ENCODE measurements at places on chromosomes 12 and 14.

- DNase-seq = no peak
Measured at GRCh38 chr12:9406564-9407424, 198.6 kb upstream of the PZP start.

GRCh38 chr12:13547283-13547682 lies 350.8 kb downstream of the EMP1 start:
- DNase-seq = no peak

DNA sequence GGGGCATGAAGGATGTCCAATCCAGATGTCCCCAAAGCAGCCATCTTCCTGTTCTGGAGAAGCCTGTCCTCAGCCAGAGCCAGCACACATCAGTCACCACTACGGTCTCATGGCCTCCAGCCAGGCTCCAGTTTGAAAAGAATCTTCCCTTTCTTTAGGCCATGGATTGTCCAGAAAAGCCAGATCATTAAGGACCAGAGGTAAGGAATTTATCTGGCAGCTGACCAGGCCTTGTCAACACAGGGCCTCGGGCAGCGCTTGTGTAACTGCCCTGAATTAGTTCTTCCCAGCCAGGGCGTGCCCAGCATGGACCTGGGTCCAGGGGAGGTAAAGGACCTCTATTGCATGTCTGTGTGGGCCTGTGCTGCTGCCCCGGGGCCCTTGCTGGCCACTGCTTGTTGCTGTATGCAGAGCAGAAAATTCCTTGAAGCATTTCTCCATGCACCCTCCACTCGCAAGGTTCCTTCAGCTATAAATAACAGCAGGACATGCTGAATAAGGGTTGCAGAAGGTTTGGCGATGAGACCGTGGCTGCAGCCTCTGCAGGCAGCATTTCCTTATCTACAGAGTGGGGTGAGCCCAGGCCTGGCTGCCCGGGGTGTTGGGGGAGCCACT lies 21.7 kb upstream of the VPS37B start:
- DNase-seq = peak; percentile 66

DNA sequence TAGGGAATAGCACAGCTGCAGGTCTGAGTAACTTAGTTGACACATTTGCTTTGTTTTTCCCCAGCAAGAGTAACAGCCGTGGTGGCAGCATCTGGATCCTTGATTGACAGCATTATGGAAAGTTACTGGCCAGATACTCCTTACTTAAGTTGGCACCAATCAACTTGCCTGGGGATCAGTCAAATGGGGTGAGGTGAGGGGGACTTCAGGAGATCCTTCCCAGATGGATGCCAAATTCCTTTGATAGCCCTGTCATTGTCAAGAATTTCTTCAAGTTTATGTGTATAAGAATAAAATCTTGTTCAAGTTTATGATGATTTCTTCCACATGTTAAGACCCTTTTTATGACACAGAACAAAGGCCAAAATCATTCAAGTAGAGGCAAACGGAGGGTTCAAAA lies 618.4 kb downstream of the SLC6A15 start:
- no peak for DNase-seq

GRCh38 chr12:128444598-128444997 lies 177.6 kb downstream of the TMEM132C start:
- DNase-seq = no peak

GRCh38 chr12:27965966-27966365 lies 6.6 kb downstream of the PTHLH start:
- DNase-seq = peak; percentile 83

DNA sequence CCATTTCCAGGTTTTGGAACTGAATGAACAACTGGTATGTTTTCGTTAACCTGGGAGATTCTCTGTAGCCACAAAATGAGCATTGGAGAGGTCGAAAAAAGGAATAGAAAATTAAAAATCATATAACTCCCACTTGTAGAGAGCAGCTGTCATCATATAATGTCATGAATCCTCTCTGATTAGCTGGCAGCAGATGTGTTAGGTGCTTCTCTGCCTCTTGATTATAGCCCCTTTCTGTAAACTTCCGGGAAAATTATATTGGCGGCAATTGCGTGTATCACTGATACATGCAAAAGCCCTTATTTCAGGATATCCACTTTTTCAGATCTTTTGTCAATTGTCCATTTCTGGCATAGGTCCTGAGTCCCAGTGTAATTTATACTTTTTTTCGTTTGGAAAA lies 31.7 kb downstream of the FGD4 start:
- DNase-seq = no peak

Data from GM23248 (cell line).